ENCODE measurements at places on chromosomes 3 and 15. TPM values are rescaled to one million over a fixed set of nuclear protein-coding genes. Genes with fewer than 3 reads are reported as not detected.
A peak's percentile ranks its signal among the peaks of the same experiment; 100 is the strongest.

GRCh38 chr15:42035435-42035761, 14.6 kb upstream of the PLA2G4E start:
- DNase-seq = peak; percentile 43

DNA sequence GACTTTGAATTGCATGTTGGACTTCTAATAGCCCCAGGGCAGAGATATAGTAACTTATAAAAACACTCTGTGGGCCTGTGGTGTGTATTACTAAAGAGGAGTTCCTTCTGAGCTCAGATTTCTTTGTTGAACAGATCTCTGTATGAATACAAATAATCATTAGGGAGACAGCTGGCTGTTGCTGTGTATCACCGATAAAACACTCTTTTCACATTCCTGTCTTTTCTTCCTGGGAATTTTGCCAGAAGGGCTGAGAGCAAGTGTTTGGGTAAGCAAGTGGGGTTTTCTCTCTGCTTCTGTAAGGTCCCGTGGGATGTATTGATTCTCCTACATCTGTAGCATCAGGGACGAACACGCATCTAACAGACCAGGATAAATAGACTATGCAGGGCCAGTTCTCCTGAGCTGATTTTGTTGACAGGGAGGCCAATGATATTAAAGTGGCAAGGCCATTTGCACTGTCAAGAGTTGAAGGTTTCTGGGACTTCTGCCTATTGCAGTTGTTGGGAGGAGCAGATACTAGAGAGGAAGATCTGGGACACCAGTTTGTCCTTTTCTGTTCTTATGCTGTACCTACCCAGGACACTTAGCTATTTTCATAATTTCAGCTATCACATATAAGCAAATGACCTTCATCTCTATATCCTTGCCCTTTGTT, 225.9 kb upstream of the CD96 start:
- no peak for DNase-seq

GRCh38 chr15:33188641-33189257, 5.8 kb downstream of the FMN1 start:
- no peak for DNase-seq

DNA sequence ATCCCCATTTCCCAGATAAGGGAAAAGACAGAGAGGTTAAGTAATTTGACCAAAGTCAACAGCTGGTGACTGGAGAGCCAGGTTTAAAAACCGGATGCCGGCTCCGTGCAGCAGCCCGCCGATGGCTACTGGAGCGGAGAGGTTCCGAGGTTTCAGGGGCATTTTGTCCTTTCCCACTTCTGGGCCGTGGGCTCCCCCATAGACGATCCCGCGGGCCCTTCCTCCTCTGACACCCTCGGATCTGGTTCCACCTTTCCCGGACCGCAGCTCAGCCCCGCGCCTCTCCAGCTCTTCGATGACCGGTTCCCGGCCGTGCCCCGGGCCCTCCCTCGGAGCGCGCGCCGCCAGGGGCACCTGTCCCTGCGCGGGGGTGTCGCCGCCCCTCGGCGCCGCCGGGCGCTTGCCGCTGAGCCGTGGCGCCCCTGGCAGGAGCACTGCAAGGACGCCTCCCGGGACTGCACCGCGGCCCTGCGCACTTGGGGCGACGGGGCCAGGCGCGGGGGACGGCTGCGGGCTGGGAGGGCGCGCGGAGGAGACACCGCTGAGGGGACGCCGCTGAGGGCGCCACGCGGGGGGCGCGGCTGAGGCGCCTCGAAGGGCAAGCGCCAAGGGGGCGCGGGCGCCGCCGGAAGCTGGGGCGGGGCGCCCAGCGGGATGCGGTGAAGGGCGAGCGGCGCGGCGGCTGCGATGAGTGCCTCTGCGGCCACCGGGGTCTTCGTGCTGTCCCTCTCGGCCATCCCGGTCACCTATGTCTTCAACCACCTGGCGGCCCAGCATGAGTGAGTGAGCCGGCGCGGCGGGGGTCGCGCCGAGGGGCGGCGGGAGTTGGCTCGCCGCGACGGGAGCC, at the start of gene TM6SF1:
TSS of gene TM6SF1 (plus strand) at position 652 of the 847 bp plus-strand sequence. CDS start at position 688, 36 bp downstream.
- DNase-seq = no peak

DNA sequence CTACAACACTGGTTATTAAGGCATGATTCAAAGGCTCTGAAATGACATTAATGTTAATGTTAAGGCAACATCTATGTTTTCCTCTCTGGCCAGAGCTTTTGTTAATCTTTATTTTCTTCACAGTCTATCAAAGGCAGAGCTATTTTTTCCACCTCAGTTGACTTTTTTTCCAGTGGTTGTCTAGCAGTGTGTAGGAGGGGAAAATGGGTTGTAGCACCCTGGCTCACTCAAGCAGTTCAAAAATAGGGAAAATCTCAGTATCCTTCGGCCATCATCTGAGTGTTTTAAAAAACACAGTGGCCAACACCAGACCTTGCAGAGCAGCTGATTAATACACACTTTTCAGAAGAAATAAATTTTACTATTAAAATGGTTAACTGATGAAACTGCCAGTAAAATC, 21.4 kb downstream of the CBLB start:
- DNase-seq = no peak

GRCh38 chr3:127151992-127152650, 40.8 kb upstream of the PRR23E start:
- no peak for DNase-seq

DNA sequence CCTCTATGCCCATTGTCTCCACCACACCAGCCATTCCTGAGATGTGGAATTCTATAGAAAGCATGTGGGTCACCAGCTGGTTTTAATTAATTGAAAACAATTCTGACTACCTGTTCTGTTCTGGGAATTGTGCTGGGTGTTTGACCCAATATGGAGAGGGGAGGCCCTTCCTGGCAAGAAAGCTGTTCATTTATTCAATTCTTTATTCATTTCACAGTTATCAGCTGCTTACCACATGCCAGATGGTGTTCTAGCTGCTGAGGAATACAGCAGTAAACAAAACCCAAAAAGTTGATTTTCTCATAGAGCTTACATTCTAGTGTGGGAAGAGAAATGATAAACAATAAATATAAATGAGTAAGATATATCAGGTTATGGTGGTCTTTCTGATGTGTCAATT, 296.1 kb upstream of the RASGRP1 start:
- no peak for DNase-seq

- no peak for DNase-seq
Measured at GRCh38 chr3:60096403-60096802, 1046.6 kb upstream of the CFAP20DC start.

DNA sequence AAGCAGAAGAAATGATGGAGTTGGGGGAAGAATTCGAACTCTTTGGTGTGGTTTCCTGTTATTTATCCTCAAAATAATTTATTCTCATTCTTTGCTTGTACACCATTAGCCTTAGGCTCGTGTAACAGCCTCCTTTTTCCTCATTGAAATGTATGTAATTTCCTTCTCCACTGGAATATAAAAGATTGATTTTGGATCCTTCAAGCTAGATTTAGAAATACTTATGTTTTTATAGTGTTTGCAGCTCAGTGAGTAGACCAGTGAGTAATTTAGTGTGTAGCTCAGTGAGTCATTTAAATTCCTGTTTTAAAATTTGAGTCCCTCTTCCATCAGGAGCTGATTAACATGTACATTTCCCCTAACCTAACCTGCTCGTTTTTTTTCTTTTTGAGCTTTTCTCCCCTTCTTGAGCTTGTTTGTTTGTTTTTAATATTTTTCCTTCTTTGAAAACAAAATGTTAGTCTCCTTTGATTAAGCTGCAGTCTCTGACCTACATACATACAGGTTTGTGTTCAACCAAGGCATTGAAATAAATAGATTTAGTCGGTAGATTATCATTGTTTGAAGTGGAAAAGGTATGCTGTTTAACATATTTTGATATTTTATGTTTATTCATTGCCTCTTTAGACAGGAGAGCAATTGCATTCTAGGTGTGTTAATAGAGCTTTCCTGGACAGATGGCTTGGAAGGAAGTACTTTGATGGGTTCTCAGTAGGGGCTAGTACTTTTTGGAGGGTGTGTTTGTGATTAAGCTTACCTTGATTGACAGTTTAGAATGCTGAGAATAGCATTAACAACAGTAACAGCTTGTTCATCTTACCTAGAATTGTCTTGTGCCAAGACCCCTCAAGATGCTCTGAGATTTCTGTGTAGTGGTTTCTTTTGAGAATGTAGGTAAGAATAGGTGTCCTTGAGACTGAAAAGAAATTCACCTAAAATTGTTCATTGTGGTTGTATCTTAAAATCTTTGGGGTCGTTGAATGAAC, 5.9 kb downstream of the USP3 start:
- no peak for DNase-seq

SLCO3A1 gene
- total RNA-seq = 2.0 TPM

AADAC gene
- total RNA-seq = not detected

Data from epithelial cell of proximal tubule (primary cell).